ENCODE measurements at places on chromosomes 2 and 18.

DNA sequence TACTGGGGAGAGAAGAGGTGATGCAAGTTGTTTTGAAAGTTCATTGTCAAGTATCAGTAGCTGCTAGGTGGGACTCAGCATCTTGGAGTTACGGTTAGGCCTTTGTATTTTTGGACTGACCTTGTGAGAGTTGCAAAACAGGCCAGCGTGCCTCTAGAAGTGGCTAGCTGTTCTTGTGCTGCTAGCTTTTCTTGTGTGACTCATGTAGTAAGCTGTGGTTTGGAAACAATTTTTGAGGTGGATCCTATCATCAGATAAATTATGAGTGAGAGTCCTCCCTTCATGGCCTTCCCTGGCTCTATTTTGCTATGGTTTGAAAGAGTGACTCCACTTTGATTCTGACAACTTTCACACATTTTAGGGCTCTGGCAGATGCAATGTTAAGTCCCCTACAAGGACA is 409.2 kb upstream of the HS6ST1 start:
- no peak for DNase-seq

DNA sequence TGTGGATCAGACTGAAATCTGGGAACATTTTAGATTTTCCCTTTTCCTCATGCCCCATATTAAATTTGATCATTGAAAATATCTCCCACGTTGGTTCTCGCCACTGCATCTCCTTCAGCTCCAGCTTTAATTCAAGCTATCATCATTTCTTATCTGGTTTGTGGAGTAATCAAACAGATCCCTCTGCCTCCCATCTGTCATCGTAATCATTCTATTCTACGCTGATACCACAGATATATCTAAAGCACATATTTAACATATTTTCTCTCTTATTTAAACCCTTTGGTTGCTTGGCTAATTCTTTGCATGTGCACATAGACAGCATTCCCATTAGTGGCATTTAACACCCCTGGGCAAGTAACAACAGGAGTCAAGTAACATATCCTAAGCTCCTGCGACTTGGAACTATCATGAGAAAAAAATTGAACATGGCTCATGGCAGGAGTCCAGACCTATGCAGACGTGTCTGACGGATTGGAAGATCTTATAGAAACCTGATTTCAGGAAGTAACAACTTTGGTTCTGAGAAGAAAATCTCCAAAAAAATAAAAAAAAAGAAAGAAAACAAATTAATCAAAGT is 158.8 kb upstream of the KYNU start:
- no peak for DNase-seq

DNA sequence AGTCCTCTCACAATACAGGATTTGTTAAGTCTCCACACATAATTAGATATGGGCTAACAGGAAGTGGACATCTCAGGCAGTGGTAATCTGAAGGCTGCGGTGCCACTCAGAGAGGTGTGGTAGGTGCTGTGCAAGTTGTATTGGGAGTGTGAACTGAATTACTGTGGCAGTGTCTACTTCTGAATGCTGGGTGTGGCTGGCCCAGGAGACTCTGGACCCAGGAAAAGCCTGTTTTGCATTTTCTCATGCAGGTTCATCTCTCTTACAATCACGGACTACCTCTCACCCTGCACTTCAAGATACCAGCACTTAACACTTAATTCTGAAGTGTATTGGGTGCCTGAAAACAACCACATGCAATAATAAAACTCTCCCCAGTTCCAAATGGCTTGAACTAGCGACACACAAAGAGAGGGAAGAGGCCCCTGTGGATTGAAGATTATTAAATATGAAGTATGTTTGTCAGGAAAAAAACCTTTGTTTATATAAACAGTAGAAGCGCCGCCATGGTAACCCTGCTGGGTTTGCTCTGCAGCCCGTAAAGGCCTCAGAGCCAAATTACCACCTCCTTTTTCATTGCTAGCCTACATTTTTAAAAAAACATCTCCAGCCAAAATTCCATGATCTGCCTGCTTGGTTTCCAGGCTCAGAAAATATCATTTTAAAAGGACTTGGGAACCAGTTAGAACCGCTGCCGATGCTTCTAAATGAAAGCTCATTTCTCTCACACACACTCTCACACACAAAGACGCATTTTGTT is 77.5 kb downstream of the GFPT1 start:
- DNase-seq: no peak

DNA sequence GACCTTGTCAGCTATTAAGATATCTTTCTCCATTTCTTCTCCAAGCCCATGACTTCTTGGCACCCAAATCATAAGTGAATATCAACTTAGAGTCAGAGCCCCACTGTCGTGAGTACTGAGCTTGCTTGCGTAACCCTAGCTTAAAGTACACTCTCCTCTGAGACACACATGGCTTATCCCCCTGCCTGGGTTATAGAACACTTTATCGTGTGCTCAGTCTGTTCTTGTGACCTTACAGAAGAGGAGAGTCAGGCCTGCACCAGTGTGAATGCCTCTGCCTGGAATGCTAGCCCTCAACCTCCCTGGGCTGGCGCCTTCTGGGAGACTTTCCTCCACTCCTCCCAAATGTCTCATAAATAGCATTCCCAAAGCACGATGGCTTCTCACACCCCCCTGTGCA is 79.3 kb downstream of the CEP192 start:
- no peak for DNase-seq

DNA sequence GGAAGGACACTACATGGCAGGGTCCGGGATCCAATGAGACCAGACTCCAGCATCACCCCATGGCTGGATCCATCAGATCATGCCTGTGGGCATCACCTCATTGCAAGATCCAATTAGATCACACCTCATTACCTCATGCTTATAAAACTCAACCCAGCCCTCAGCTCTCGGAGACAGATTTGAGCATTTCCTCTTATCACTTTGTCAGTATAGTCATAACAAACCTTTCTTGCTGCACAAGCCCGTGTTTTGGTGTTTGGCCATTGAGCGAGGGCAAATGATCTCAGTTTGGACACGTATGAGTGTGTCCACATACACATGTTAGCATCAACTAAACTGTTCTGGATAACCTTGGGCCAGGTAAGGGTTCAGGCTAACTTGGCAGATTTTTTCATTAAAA is 58.8 kb downstream of the CCDC195 start:
- DNase-seq: no peak

DNA sequence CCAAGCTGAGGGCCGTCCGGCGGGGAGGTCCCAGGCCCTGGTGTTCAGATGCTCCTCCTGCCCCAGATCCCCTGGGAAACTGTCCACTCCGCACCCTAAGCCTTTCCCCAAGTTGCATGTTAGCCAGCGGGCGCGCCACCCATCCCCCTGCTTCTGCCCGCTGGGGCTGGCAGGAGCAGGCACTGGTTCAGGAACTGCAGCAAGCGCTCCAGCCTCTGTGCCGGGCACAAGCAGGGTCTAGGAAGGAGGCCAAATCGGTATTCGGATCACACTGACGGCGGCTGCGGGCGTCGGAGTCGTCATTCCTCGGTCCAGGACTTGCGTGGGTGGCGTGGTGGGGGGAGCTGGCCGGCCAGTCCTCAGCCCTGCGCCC is 53.7 kb downstream of the FAM168B start:
- no peak for DNase-seq

GRCh38 chr18:79971211-79971952 is 6.9 kb downstream of the HSBP1L1 start:
- no peak for DNase-seq

GRCh38 chr2:142803158-142803557 is 74.3 kb upstream of the KYNU start:
- DNase-seq: no peak

Data from activated gamma-delta T cell treated with anti-CD3 and anti-CD28 coated beads, Interleukin-2, amount 50 U/mL, for 16 hours (primary cell).